Amniotic stem cell (primary cell): ENCODE measurements at places on chromosomes 5 and 9.

DNA sequence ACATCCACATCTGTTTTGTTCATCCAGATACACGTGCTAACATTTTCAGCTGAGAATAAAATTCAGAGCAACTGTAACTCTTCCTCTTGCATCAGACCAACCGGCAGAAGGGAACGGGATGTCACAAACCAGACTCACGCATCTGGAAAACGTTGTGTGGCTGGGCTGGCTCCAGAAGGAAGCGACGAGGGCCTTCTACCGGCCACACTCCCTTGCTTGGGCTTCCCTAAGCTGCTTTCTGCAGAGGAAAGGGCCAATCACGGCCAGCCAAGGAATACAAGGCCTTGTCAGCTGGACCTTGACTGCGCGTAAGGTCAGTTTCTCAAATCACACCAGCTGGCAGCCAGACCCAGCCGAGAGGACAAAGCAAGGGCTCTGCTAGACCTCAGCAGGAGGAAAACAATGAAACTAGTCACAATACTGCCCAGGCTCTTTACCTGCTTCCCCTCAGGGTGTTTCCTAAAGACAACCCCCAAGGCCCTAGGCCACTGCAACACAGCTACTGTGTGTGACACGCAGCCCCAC is 106.1 kb downstream of the THBS4 start:
- no peak for DNase-seq

- DNase-seq, result no peak
These were observed 4.8 kb upstream of the C5orf47 start for GRCh38 chr5:173984218-173984617.

GRCh38 chr5:19200251-19200650 is 787.7 kb downstream of the CDH18 start:
- no peak for DNase-seq

- no peak for DNase-seq
These were observed 94.5 kb downstream of the PLPP1 start for GRCh38 chr5:55440188-55440646.

- DNase-seq, result no peak
These were observed 392.2 kb downstream of the RASEF start for GRCh38 chr9:82670726-82671125.

- no peak for DNase-seq
These were observed 18.3 kb downstream of the TNIP1 start for GRCh38 chr5:151062405-151063141.

GRCh38 chr5:58108511-58108910 is 351.4 kb downstream of the PLK2 start:
- DNase-seq, result no peak

DNA sequence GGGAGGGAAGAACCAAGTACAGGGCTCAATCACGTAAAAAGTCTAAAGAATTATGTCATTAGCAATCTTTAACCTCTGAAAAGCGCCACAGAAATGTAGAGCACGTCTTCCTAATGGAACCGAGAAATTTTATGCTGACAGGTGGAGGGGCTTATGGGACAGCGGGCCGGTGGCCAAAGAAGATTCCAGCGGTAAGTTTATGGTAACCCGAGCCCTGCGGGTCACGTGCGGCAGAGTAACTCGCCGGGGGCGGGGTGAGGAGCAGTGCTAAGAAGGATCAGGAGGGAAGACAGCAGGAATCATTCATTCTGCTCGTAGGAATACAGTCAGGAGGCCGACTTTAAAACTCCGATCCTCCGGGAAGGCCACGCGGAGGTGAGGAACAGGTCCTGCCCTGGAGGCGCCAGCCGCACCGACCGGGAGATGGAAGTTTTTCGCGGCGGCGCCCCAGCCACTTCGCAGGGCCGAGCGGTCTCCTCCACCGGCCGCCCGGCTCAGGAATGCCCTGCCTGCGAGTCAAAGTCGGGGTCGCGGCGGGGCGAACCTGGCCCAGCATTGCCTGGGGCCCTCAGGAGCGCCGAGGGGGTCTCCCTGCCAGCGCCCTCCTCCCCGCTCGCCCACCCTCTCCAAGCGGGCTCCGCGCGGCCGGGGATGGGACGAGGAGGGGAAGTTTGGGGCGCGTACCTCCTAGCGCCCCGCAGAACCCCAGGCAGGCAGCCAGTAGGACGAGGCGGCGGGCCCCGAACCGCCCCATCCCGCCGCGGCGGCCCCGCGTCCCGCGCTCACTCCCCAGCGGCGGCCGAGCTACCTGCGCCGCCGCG is 101.8 kb downstream of the ESM1 start:
- no peak for DNase-seq

DNA sequence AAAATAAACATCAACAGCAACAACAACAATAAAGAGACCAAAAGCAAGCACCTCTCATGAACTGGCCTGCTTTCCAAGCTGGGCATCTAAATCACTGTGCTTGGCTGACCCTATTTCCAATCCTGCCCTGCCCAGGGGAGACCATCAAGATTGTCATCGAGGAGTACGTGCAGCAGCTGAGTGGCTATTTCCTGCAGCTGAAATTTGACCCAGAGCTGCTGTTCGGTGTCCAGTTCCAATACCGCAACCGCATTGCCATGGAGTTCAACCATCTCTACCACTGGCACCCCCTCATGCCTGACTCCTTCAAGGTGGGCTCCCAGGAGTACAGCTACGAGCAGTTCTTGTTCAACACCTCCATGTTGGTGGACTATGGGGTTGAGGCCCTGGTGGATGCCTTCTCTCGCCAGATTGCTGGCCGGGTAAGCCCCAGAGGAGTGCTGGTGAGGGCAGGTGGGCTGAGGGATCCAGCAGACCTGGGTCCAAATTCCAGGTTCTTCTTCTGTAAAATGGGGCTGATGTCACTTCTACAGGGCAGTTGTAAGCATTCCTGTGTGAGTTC is 15.6 kb downstream of the PTGS1 start:
- DNase-seq, result no peak

DNA sequence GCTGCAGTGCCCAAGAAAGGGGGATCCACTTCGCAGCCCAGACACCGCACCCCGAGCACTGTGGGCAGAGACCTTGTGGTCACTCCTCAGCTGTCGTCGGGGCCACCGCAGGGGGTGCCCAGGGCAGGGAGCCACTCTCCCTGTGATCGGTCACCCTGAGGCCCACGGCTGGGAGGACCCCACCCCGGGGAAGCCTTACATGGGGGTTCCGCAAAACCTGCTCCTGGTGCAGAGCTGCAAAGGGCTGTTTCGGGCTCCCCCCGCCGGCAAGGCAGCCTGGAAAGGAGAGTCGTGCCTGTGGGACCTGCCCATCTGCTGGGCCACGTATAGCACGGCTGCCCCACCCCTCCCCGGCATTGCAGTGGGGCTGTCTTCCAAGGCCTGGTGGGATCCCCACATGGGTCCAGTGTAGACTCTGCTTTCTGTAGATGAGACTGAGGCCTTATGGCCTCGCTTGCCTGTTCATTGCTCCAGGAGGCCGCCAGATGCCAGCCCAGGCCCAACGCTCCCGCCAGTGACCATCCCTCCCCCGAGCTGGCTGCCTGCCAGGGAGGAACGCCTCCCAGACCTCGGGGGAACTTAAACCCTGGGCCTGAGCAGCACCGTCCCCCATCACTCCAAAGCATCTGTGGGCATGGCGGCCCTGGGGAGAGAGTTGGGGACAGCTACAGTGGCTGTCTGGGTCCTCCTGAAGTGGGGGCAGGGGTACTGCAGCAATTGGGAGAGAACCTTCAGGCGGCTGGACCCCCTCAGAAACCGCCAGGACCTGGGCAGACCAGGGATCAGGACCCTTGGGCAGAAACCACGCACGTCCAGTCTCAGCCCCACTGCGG is 1.6 kb upstream of the DNLZ start:
- no peak for DNase-seq

DNA sequence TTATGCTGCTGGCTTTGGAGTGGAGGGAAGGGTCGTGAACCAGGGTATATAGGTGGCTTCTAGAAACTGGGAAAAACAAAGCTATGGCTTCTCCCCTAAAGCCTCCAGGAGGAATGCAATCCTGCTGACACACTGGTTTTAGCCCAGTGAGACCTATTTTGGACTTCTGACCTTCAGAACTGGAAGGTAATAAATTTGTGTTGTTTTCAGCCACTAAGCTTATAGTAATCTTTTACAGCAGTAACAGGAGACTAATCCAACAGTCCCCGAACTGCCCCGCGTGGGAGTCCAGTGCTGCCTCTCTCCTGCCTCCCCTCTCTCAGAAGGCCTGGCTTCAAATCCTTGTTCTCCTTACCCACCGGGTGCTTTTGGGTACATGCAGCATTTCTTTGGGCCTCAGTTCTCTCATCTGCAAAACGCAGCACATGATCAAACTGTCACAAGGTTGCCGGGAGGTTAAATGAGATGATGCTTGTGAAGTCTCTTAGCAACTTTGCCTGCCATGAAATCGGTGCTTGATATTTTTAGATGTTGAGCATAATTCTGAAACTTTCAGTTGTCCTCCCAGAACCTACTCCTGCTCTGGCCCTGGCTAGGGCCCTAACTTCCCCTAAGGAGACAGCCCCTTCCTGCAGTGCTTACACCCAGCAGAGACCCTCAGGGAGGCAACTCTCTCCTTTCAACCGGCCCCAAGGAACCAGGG is 127.3 kb upstream of the BOD1 start:
- no peak for DNase-seq

DNA sequence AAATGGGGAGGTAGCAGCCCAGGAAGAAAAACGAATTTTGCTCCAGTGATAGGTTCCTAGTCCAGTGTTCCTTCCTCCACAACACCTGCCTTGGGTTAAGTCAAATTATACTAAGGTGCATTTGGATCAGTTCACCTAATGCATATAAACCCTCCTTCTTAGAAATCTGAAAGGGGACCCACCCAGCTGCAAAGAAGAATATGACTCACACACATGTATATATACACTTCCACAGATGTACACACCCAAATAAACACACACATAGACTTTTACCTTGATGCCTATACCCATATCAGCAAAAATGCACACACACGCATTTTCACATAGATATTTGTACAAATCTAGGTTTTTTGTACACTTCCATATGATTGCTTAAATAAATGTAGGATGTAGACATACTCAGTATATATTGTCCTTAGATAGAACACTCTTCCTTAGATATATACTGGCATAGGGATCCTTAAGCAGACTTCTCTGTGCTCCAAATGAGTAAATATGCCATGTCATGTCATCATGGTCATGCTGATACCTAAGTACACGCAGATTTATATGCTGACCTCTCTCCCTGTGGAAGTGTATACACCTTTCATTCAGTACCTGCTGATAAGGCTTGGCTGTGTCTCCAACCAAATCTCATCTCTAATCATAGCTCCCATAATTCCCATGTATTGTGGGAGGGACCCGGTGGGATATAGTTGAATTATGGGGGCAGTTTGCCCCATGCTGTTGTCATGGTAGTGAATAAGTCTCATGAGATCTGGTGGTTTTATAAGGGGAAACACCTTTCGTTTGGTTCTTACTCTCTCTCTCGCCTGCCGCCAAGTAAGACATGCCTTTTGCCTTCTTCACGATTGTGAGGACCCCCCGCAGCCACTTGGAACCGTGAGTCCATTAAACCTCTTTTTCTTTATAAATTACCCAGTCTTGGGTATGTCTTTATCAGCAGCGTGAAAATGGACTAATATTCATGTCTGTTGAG is 10.2 kb downstream of the ADRB2 start:
- no peak for DNase-seq
